Gastroesophageal sphincter (tissue), 4 donors: ENCODE measurements at places on chromosomes 16 and 17. TPM values are rescaled to one million over a fixed set of nuclear protein-coding genes. Genes with fewer than 3 reads are reported as not detected.

DNA sequence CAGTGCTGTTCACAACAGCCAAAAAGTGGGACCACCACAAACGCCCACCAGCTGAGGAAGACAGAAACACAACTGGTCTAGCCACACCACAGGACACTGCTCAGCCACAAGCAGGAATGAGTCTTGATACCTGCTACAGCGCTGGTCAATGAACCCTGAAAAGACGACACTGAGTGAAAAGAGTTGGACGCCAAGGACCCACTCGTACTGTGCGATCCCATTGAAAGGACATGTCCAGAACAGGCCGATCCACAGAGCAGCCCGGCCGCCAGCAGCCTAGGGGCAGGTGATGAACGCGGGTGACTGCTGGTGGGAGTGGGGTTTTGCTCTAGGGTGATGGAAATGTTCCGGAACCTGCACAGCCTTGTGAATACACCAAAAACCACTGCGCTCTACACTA lies 10.6 kb upstream of the SLC38A8 start:
- ATAC-seq: no peak

DNA sequence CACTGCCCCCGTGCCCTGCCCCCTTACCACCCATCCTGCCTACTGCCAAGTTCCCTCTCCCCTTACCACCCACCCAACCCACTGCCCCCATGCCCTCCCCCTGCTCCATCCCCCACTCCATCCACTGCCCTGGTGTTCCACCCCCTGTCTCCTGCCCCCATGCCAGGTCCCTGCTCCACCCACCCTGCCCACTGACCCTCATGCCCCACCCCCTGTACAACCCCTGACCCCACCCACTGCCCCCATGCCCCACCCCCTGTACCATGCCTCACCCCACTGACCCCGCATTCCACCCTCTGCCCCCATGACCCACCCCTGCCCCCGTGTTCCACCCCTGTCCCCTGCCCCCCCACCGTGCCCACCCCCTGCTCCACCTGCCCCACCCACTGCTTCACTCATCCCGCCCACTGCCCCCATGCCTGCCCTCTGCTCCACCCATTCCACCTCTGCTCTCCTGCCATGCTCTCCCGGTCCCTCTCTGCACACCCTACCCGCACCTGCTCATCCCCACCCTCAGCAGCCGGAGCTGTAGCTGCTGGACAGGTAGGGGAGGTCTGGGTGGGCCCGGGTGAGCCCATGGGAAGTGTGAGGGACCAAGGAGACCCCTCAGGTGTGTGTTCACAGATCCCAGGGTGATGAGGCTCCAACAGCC lies 7.4 kb upstream of the FN3KRP start:
- ATAC-seq: no peak

GRCh38 chr16:60217787-60218186 lies 1483.7 kb upstream of the GOT2 start:
- ATAC-seq: no peak

GRCh38 chr17:82507631-82508175 lies 11.8 kb upstream of the FOXK2 start:
- ATAC-seq: no peak

- no peak for ATAC-seq
Measured at GRCh38 chr17:17224137-17224536, 12.8 kb downstream of the FLCN start.

GRCh38 chr16:70706948-70707465 lies 21.2 kb upstream of the MTSS2 start:
- peak; percentile 38 for ATAC-seq

GRCh38 chr17:9906616-9907015 lies 1.5 kb upstream of the RCVRN start:
- no peak for ATAC-seq

DNA sequence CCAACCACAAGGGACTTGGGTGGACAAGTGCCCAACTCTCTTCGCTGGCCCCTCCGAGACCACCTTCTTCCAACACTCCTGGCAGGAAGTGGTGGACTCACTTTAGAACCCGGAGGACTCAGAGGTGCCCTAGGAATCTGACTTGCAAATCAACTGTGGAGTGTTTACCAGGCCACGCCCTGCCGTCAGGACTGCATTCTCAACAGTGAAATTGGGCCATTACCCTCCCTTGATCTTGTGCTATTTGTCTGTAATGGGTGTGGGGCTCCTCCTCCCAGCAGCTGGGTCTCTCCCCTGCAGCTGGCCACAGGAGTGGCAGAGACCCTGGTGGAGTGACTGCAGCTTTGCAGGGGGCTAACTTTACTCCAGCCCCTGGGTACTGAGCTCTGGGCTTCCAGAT lies 212.2 kb upstream of the RPL38 start:
- ATAC-seq: no peak

- ATAC-seq: no peak
Measured at GRCh38 chr17:14303343-14304221, 2.7 kb downstream of the HS3ST3B1 start.

DNA sequence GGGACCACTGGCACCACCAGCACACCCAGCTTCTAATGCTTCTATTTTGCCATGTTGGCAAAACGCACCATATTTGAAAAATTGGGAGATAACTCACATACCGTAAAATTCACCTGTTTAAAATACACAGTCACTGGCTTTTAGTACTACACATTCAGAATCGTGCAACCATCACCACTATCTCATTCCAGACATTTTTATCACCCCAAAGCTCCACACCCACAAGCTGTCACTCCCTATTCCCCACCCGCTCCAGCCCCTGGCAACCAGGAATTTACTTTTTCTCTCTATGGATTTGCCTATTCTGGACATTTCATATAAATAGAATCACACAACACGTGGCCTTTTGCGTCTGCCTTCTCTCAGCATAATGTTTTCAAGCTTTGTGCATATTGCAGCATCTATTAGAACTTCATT lies 25.0 kb downstream of the PPL start:
- peak; percentile 53 for ATAC-seq

- no peak for ATAC-seq
Measured at GRCh38 chr17:78527345-78527744, 49.9 kb downstream of the DNAH17 start.

TLCD3B gene
- total RNA-seq: not detected

PYY gene
- total RNA-seq: not detected

CMTM2 gene
- total RNA-seq: not detected

NAE1 gene
- 53.7 TPM for total RNA-seq

HID1 gene
- total RNA-seq: 21.9 TPM

IFT20 gene
- total RNA-seq: 56.2 TPM

PARN gene
- total RNA-seq: 49.7 TPM

CD19 gene
- total RNA-seq: not detected

SSTR5 gene
- not detected for total RNA-seq

CCNF gene
- total RNA-seq: 1.3 TPM

PERCC1 gene
- total RNA-seq: not detected

TNFRSF17 gene
- total RNA-seq: 0.45 TPM
